ENCODE measurements at places on chromosomes 11 and 22.

DNA sequence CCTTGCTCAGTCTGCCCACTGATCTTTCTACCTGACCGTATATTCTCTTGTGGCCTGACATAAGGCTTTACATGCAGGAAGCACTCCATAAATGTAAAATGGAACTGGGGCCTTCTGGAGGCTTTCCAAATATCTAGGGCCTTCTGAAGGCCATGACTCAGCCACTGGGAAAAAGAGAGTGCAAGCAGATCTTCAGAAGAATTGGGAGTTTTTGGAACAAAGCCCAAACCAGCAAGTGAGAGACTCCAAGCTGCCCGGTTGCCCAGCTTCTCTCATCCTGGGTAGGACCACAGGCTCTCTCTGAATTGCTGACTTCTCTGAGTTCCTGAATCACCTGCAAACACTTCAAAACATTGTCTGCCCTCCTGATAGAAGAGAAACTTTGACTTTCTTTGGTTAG, 107.9 kb upstream of the BMAL1 start:
- DNase-seq, result no peak

GRCh38 chr11:38927993-38928392, 2330.0 kb upstream of the RAG2 start:
- DNase-seq, result no peak

GRCh38 chr11:3158821-3159220, 6.3 kb downstream of the OSBPL5 start:
- DNase-seq, result no peak

DNA sequence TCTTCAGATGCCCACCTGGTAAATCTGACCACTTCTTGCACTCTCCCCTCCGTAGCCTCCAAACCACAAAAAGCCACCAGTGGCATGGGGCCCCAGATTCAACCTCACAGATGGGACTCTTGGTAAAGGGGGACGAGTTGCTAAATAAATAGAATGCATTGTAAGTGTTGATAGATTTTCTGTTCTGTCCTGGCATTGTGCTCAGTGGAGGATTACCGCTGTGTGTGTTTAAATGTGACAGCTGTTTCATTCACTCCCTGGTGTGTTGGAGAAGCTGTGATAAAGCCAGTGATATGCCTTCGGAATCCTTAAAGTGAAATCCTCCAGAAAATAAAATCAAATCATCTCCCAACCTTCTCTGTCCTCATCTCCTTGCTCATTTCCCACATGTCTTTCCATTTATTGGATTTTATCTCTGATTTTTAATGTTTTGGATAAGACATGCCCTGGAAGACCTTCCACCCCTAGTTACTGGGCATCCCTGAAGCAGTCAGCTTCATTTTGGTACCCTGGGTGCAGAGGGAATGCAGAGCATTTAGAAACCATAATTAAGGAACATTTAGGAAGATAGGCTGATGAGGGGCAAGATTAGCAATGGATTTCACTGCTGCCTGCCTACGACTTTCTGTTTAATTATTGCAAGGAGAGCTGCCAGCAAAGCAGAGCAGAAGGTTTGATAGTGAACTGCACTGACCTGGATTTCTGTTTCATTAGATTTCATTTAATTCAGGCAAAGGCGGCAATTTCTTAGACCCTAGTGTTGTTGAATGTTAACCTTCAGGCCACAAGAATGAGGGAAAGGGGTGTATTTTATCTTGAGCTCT, 460.9 kb upstream of the KIRREL3 start:
- no peak for DNase-seq

- no peak for DNase-seq
Measured at GRCh38 chr11:44773351-44773965, 46.7 kb downstream of the TSPAN18 start.

- no peak for DNase-seq
Measured at GRCh38 chr11:125173556-125173955, 9.0 kb downstream of the PKNOX2 start.

GRCh38 chr11:18599739-18600230, at the start of gene MISFA:
MISFA (plus strand) TSS chr11:18599789; CDS start chr11:18599929, 140 bp downstream.
- no peak for DNase-seq

GRCh38 chr11:25038131-25038530, 541.3 kb downstream of the LUZP2 start:
- no peak for DNase-seq

Data from HTR-8/SVneo (cell line).